ENCODE measurements at places on chromosomes 7 and 10.
A peak's percentile ranks its signal among the peaks of the same experiment; 100 is the strongest.

GRCh38 chr10:8800426-8800825 lies 745.9 kb downstream of the GATA3 start:
- no peak for DNase-seq

DNA sequence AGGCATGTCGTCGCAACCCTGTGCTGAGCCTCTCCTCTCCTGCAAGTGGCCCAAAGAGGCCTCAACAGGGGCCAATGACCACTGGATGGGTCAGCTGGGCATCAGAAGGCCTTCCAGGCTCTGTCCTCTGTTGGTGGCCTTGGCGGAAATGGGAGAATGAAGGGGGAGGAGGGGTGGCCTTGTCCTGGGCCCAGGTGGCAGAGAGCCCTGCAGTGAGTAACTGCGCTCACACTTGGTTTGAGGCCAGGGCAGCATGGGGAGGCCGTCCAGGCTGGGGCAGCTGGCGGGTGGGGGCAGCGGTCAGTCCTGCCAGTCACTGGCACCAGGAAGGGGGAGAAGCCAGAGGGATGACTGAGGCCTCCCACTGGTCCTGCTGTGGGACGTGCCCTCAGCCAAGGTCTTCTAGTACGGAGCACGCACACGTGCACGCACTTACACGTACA lies 59.8 kb downstream of the LHPP start:
- no peak for DNase-seq

DNA sequence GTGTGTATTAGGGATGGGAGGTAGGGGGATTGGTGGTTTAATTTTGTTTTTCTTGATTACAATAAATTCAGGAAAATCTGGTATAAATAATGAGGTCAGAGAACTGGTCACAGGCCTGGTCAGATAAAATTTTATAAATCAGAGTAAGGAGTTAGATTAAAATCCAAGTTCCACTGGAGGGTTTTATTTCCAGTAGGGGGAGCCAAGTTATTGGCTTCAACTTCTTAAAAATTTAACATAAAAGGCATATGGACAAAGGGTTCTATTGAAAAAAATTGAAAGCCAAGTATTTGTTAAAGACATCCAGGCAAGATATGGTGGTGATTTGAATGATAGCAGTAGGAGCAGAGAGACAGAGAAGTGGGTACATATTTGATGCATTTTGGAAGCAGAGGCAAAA lies 763.3 kb downstream of the SORCS1 start:
- DNase-seq: no peak

- DNase-seq: peak; percentile 24
Measured at GRCh38 chr7:130822642-130823041, 88.6 kb upstream of the KLF14 start.

GRCh38 chr7:134727711-134728110 lies 51.7 kb upstream of the CALD1 start:
- peak; percentile 70 for DNase-seq

- no peak for DNase-seq
Measured at GRCh38 chr7:72467237-72467636, 55.1 kb upstream of the CALN1 start.

Data from stromal cell of bone marrow (primary cell).